ENCODE measurements at places on chromosomes 6 and 20.
A peak's percentile ranks its signal among the peaks of the same experiment; 100 is the strongest.

- H3K4me1 ChIP-seq = no peaks in the 10 kb centered on the region
- no peaks in the 10 kb centered on the region for H3K27me3 ChIP-seq
- no peak for DNase-seq
- H3K4me3 ChIP-seq = no peak overlapping the region
Measured at GRCh38 chr6:127195833-127196232, 70.8 kb upstream of the RNF146 start.

DNA sequence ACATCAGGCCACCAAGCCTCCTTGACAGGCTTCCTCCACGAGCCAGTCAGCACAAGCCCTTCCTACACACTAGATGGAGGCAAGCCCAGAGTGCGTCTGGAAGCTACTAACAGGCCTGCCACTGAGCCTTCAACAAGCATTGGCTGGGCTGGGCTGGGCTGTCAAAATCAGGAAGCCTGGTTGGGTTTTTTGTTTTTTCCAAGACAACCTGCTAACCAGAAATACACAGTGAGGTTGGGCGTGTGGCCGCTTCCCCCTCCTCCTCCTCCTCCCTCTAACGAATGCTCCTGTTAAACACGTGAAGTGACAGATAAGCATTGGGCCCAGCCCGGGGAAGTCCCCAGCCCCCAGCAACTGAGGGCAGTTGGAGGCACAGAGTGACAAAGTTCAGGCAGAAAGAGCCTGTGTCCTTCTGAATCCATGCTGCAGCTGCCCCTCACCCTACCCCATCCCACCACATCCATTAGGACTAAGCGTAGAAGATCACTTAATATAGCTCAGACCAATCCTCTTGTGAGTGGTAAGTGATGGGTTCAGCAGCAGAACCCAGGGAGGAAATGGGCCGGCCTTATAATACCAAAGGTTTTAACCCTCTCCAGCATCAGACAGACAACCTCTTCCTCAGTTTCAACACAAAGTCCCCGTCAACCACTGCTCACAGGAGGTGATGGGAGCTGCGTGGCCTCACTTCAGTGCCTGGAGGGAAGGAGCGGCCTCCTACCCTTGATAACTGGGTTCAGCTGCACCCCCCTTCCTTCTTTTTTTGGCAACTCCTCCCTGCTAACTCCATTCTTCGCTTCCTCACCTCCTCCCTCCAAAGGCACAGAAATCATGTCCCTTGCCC, 1.1 kb downstream of the NFATC2 start:
- H3K4me1 ChIP-seq = peaks cover 5% of the 10 kb centered on the region
- H3K27ac ChIP-seq = peak overlapping the region; percentile 83

DNA sequence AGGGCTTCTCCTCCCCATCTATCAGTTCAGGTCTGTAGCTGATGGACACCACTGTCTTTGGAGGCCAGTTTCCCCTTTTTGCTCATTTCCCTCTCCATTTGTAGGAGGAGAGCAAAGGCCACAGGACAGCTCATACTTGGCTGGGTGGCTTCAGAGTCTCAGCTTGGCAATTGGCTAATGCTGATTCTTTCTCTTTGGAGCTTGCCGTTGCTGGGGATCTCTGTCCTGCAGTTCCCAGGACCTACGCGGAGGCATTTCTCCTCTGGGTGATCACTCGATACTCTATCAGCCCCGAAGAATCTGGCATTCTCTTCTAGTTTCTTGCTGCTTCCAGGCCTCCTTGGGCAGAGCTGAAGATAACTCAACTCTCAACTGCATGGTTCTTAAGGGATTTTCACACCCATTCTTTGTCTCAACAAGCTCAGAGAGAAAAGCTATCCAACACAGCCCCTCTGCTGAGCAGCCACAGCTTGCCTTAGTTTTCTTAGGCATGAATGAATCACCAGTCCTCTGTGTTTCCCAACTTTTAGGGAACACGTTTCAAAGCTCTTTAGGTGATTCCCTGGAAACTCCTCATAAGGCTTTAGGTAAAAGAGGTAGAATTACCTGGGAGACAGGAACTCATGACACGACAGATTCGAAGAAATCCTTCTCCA, 19.2 kb upstream of the SSR1 start:
- H3K4me3 ChIP-seq = no peak overlapping the region
- no peaks in the 10 kb centered on the region for H3K4me1 ChIP-seq
- no peak for DNase-seq
- no peaks in the 10 kb centered on the region for H3K27me3 ChIP-seq
- H3K27ac ChIP-seq = no peak overlapping the region

DNA sequence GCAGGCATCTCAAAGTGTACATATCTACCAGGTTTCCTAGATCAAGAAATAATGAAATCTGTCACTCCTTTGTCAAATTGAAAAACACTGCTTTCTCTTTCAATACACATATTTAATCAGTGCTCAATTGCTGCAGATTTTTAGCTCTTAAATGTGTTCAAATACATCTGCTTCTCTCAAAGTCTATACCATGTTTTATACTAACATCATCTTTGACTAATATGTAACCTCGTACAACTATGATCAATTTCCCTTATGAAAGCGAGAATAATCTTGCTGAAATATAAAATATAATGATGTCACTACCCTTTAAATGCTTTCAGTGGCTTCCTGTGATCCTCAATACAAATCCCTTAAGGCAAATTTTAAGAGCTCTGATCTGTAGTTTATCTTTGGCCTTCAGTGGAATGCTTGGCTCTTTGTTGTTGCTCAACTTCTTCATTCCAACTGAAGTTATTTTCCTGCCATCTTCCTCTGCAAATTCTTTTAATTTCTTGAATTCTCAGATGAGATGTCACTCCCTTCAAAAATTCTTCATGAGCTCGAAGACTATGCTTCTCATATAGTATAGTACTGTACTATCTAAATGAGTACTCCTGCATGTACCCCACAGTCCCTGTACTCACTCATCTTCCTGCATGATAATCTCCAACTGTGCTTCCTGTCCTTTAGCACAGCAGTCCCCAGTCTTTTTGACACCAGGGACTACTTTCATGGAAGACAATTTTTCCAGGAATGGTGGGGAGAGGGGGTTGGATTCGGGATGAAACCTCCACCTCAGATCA, 545.1 kb upstream of the GJE1 start:
- no peaks in the 10 kb centered on the region for H3K4me1 ChIP-seq
- H3K4me3 ChIP-seq = no peak overlapping the region

- no peaks in the 10 kb centered on the region for H3K27me3 ChIP-seq
- no peaks in the 10 kb centered on the region for H3K36me3 ChIP-seq
- no peak overlapping the region for H3K27ac ChIP-seq
- no peak overlapping the region for H3K4me3 ChIP-seq
- no peak for DNase-seq
Measured at GRCh38 chr6:128494440-128494839, 26.0 kb downstream of the PTPRK start.

DNA sequence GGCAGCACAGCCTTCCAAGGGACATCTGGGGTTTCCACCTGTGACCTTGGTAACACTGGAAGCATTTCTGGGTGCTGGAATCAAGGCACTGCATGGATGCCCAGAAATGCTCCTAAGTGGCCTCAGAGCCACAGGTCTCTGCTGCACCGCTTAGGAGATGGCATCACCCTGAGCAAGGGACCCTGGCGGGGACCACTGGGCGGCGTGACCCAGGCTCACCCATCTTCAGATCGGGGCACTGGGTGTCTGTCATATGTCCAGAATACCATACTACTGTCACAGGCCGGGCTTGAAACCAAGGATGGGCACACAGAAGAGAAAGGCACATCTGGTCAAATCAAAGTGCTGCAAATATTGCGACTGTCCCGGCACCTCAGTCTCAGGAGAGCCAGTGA, 45.9 kb downstream of the SSR1 start:
- H3K27ac ChIP-seq = no peak overlapping the region
- H3K4me1 ChIP-seq = peaks cover 27% of the 10 kb centered on the region
- peak; percentile 26 for DNase-seq
- no peak overlapping the region for H3K4me3 ChIP-seq

DNA sequence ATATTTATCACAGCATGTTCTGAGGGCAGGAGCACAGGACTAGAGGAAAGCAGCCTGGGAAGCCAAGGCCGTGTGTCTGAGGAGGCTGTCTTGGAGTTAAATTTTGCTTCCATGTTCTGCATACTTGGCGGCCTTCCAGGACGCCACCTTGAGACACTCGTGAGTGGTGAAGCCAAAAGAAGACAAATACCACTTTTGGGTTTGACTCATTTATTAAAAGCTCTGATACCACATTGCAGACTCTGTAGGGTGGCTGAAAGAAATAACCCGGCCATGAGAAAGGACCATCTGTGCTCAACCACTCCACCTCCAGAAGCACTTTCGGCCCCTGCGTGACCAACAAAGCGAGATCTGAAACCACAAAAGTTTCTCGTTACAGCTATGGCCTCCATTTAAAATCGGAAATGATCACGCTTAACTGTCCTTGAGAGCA, 120.0 kb downstream of the TMEM242 start:
- H3K4me3 ChIP-seq = no peak overlapping the region
- H3K36me3 ChIP-seq = peaks cover 53% of the 10 kb centered on the region
- no peak overlapping the region for H3K27ac ChIP-seq
- DNase-seq = no peak
- no peaks in the 10 kb centered on the region for H3K27me3 ChIP-seq
- H3K4me1 ChIP-seq = no peaks in the 10 kb centered on the region

GRCh38 chr6:2190661-2191389, 54.6 kb downstream of the GMDS start:
- no peak overlapping the region for H3K4me3 ChIP-seq
- DNase-seq = no peak
- no peak overlapping the region for H3K27ac ChIP-seq
- no peaks in the 10 kb centered on the region for H3K36me3 ChIP-seq

GRCh38 chr20:44422083-44422482, 53.6 kb upstream of the TTPAL start:
- H3K27ac ChIP-seq = peak overlapping the region; percentile 33
- peaks cover 44% of the 10 kb centered on the region for H3K36me3 ChIP-seq
- peaks cover 6% of the 10 kb centered on the region for H3K4me1 ChIP-seq
- no peaks in the 10 kb centered on the region for H3K27me3 ChIP-seq
- DNase-seq = no peak

DNA sequence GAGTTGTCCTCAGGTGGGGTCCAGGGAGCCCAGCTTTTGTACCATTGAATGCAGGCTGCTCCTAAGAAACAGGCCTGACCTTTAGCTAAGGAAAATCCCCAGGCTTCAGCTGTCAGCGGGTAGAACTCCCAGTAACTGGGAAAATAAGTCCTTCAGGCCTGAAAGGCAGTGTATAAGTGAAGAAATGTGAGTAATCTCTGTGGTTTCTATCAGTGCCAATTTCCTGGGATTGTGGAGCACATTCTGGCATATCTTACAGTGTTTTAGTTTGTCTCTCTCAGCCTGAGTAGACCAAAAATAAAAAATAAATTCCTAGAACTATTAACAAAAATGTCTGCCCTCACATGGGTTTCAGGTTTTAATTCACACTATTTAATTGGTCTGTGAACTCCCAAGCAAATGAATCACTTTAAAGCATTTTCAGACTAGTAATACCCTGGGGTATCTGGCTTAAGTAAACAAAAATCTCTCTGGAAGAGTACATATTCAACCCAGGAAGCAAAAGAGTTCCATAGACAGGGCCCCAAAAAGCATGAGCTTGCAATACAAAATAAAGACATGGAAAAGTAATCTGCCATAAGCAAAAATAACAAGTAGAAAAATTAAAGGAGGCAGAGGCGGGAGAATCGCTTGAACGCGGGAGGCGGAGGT, 566.2 kb upstream of the NOX3 start:
- no peaks in the 10 kb centered on the region for H3K36me3 ChIP-seq
- H3K27me3 ChIP-seq = no peaks in the 10 kb centered on the region
- no peaks in the 10 kb centered on the region for H3K4me1 ChIP-seq

GRCh38 chr6:113540466-113540865, 316.7 kb upstream of the MARCKS start:
- H3K36me3 ChIP-seq = no peaks in the 10 kb centered on the region
- no peaks in the 10 kb centered on the region for H3K4me1 ChIP-seq
- H3K27me3 ChIP-seq = no peaks in the 10 kb centered on the region
- DNase-seq = no peak
- H3K27ac ChIP-seq = no peak overlapping the region

DNA sequence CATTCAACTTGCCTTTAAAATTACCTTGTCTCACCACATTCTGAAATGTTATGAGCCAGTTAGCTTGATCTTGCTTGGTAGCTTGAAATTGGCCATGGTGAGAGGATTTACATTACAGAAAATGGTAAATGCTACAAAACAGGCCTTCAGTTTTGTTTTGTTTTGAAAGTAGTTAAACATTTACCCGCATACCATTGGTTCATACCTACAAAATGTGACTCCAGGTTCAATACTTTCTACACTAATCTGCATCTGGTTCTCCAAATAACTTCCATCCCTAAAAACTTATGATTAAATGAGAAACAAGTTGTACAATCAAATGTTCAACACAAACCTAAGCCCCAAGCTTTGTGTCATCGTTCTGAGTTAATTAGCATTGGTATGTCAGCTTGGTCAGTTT, 30.5 kb upstream of the MYBL2 start:
- H3K27me3 ChIP-seq = no peaks in the 10 kb centered on the region
- no peaks in the 10 kb centered on the region for H3K4me1 ChIP-seq
- no peak overlapping the region for H3K4me3 ChIP-seq
- no peak for DNase-seq

DNA sequence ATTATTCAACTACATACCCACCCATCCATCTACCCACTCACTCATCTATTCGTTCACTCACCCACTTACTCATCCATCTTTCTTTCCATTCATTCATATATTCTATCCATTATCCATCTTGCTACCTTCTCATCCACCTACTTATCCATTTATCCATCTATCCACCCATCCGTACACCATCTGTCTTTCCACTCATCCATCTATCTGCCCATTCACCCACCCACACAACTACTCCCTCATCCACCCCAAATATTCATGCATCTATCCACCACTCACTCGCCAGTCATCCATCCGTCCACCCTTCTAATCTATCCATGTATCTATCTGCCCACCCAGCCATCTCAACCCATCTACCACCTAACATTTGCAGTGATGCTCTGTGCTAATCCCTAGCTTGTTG, 13.6 kb upstream of the KCNB1 start:
- DNase-seq = no peak
- H3K27ac ChIP-seq = no peak overlapping the region
- no peaks in the 10 kb centered on the region for H3K36me3 ChIP-seq
- H3K4me1 ChIP-seq = no peaks in the 10 kb centered on the region
- H3K4me3 ChIP-seq = no peak overlapping the region

- H3K27ac ChIP-seq = no peak overlapping the region
- no peak overlapping the region for H3K4me3 ChIP-seq
- DNase-seq = no peak
Measured at GRCh38 chr6:4029687-4030086, 49.2 kb downstream of the FAM217A start.

DNA sequence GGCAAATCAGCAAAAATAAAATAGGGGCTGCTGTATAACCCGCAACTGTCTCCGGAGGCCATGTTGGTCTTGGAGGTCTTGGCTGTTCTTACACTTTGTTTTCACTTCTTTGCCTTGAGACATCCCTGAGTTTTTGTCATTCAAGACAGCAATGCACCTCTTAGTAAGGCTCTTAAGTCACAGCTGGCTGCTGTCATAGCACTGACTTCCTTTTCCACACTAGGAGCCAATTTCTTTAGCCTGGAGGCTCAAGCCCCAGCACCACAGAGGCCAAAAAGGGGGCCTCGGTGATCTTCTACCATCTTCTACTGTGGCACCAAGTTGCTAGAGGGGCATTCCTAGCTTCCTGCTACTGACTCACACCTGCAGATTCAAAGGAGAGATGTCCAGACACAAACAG, 536.3 kb downstream of the CDH26 start:
- no peak overlapping the region for H3K27ac ChIP-seq
- H3K4me1 ChIP-seq = no peaks in the 10 kb centered on the region
- H3K4me3 ChIP-seq = no peak overlapping the region
- H3K27me3 ChIP-seq = no peaks in the 10 kb centered on the region
- H3K36me3 ChIP-seq = no peaks in the 10 kb centered on the region
- DNase-seq = no peak

- peak; percentile 92 for DNase-seq
- H3K27ac ChIP-seq = peak overlapping the region; percentile 89
- peak overlapping the region; percentile 91 for H3K4me3 ChIP-seq
- no peaks in the 10 kb centered on the region for H3K27me3 ChIP-seq
- peaks cover 10% of the 10 kb centered on the region for H3K4me1 ChIP-seq
- H3K36me3 ChIP-seq = no peaks in the 10 kb centered on the region
Measured at GRCh38 chr6:26158076-26158580, 70.9 kb downstream of the HFE start.

Measured in liver (tissue), 10 donors.